B cell (primary cell): ENCODE measurements at places on chromosomes 1 and 21.

DNA sequence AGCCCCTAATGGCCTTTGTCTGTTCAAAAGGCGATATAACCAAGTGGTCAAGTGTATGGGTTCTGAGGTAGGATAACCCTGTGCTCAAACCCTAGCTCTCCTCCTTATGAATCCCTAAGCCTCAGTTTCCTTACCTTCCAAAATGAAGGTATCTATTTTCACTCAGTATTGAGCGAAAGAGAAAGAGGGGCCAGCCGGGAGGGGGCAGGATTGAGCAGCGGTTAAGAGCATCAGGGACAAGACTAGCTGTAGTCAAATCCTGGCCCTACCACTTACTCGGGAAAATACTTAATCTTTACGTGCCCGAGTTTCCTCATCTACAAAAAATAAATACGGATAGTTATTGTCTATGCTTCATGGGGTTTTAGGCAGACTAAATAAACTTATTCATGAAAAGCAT lies 25.7 kb downstream of the LY9 start:
- no peak for DNase-seq

DNA sequence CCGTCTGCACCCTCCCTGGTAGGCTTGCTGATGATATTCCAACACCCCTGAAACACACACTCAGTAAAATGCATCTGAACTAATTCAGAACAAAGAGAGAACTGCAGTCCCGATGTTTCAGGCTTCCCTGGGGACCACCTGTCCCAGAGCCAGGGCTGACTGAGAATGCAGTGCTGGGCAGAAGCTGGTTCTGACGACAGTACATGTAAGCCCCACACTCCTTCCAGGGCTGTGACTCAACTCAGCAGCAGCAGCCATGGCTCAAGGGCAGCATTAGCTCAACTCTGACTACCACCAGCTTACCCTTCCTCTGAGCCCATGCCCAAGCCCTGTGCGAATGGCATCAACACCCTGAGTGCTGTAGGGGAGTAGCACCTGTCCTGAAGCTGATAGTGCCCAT lies 56.4 kb upstream of the SIPA1L2 start:
- DNase-seq: no peak

DNA sequence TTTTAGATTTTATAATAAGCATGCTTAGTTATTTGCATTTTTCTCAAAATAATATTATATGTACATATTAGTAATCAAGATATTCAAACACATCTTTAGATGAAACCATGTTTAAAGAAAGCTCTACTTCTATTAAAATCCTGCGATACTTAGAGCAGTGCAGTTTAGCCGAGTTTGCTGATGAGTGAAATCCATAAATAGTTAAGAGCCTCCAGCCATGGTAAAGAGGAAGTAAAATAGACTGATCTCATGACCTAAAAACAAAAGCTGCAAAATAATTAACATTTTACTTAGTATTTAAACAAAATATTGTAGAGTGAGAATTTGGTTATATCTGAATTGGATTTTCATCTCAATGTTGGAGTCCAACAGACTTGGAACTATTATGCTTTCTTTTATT lies 147.4 kb upstream of the NRIP1 start:
- DNase-seq: peak; percentile 43

- DNase-seq: no peak
Observed at GRCh38 chr1:162006081-162006480, 17.6 kb downstream of the OLFML2B start.

DNA sequence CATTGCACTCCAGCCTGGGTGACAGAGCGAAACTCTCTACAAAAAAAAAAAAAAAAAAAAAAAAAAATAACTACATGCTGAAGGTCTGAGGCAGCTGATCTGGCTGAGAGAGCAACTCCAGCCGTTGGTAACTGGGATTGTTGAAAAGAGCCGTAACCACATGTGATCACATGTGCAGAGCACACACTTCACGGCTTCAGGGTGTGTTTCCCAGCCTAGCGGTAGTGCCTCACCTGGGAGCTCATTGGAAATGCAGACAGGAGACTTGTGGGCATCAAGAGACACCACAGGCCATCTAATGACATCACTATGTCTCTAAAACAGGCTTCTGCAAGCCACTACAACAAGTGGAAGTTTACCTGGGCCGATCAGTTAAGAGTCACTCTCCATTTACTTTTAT lies 11.8 kb upstream of the OTUD7B start:
- no peak for DNase-seq

- DNase-seq: peak; percentile 17
Observed at GRCh38 chr1:239951511-239952140, 140.1 kb upstream of the FMN2 start.

- no peak for DNase-seq
Observed at GRCh38 chr21:43995521-43996105, 16.5 kb upstream of the TRAPPC10 start.

GRCh38 chr1:85626818-85627217 lies 46.3 kb downstream of the CCN1 start:
- no peak for DNase-seq

DNA sequence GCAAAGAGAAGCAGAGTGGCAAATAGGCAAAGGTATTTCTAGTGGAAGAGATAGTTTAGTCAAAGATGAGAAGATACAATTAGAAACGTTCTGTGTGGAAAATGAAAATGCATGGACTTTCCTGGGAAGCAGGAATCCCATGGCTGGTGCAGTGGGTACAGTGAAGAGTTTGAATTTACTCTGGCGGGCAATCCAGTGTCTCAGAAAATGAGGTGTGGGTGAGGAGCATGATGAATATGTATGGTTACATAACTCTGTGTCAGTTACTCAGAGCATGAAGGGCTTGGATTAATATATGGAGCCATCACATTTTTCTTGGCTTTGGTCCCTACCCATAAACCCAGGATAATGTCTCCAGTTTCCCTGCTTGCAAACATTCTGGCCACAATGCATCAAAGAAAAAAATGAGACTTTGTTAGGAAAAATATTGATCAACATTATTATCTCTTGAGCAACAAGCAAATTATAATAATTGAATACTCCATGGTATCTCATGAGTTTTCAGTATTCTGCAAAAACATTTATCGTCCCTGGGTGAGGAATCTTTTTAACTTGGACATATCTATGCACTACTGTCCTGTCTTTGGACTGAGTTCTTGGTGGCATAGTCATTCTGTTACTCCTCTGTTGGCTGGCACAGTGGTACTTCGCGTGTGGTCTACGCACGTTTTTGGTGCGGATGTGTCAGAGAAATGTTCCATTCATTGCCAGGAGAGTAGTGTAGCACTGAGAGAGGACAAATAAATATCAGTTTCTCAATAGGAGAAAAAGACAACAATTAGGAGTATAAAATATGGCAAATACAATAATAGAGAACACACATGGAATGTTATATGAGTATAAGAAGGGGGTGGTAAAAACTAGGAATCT lies 173.7 kb upstream of the C1orf105 start:
- DNase-seq: no peak

- no peak for DNase-seq
Observed at GRCh38 chr1:46067652-46068051, 64.8 kb downstream of the PIK3R3 start.

DNA sequence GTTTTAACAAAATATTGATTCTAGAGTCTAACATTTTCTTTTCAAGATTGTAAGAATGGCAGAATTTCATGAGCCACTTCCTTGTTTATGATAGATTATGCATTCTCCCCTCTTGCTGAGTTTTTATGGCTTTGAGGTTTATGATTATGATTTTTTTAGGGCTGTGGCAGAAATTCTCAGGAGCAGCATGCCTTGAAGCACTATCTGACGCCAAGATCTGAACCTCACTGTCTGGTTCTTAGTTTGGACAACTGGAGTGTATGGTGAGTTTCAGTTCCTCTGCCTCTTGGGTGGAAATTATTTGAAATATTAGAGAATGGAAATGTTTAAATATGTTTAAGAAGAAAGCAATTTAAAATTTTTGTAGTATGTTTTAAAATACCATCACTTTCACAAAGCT lies 10.2 kb downstream of the USP16 start:
- no peak for DNase-seq

GRCh38 chr1:227944090-227944930 lies 3.4 kb downstream of the WNT9A start:
- no peak for DNase-seq

GRCh38 chr1:104531990-104532389 lies 782.3 kb downstream of the AMY1C start:
- no peak for DNase-seq

DNA sequence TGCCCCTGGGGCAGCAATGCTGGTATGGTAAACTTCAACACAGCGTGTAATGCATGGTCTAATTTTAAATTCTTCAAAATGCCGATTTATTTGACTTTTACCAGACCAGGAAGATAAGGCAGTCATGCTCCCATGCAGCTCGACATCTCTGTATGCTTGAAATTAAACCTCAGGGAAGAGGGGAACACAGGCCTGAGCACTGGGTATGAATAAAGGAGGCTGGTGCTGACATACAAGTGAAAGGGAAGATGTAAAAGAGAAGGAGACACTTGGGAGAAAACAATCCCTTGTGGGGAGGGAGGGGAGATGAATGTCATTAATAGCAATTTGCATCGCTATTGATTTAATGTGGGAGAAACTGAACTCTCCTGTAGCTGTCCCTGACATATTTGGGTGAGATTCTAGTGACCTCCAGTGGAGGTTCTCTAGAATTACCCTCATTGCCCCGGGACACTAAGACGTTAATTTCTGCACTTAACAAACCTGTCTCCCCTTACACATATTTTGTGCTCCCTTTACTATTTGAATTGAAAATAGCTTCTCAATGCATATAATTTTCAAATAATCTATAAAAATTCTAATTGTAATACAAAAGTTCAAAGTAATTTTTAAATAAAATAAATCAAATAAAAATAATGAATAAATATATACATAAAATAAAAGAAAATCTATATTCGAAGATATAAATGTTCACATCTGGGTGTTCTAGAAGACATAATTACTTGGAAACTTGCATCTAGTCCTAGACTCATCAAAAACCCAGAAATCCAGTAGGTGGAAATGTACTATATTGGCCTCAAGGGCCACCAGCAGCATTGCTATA lies 283.1 kb downstream of the LMX1A start:
- no peak for DNase-seq

- no peak for DNase-seq
Observed at GRCh38 chr1:227586733-227587132, 23.4 kb downstream of the ZNF678 start.

- DNase-seq: no peak
Observed at GRCh38 chr1:90505806-90506205, 211.3 kb downstream of the BARHL2 start.

- DNase-seq: no peak
Observed at GRCh38 chr1:4584449-4584848, 70.0 kb upstream of the AJAP1 start.

DNA sequence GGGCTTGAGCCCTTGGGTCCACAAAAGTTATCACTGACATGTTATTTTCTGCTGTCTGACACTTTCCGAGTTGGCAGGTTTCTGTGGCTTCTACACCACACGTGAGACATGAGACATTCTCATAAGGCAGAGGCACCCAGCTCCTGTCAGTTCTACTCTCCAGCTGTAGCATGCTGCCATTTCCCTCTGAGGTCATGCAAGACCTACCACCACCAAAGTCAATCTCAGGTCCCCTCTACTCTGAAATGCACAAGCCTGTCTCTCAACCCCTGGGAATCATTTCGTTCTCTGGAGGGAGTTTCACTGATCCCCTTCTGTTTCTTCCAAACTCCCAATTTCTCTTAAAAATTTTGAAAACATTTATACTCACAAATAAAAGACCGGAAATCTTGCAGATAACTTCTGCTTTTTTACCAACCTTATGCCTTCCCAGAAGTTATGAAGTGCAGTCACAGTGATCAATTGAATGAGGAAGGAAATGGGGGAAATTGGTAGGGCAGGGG lies 39.5 kb upstream of the CR2 start:
- DNase-seq: peak; percentile 84

DNA sequence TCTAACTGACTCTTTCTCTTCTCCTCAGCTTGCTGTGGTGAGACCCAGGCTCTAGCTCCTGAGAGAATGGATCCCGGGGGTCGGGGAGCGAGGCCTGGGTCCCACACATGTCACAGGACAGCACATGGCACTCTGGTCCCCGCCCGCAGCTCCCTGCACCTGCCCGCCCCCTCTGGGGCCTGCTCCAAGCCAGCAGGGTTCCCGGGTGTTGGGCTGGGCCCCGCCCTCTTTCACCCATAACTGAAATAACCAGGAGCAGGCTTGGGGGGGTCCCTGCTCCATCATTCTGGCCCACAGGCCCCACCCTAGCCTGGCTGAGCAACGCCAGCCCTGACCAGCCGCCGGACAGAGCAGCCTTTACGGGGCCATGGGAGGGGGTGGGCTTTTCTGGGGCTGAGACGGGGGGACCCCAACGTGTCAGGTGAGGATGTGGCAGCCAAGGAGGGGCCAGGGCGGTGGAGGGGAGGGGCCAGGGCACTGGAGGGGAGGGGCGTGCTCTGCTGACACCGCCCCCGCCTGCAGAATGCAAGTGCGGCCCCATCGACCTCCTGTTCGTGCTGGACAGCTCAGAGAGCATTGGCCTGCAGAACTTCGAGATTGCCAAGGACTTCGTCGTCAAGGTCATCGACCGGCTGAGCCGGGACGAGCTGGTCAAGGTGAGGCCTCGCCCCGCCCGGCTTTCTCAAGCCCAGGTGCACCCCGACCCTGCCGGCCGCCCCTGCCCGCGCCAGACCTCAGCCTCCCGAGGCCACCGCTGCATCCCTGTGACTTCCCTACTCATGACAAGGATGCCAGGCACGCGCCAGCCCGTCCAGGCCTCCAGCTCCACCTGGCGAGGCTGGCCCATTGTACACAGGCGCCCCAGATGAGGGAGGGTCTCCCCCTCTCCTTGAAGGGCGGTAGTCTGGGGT lies 19.4 kb downstream of the COL6A1 start:
- no peak for DNase-seq

DNA sequence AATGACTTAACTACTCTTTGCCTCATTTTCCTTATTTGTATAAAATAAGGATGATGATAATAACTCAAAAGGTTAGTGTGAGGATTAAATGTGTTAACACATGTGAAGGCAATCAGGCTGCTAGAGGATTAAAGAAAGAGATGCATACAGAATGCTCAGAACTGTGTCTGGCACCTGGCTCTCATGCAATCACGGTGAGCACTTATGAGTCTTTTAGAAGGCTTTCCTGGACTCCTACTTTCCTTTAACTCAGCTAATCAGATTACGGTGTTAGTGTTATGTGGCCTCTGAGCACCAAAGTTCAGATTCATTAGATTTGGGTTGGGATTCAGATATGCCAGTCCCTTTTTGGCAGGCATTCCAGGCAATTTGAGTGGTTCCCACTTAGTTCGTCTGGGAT lies 311.6 kb upstream of the USP24 start:
- DNase-seq: no peak

- DNase-seq: peak; percentile 69
Observed at GRCh38 chr21:41121785-41122415, 46.1 kb upstream of the BACE2 start.

DNA sequence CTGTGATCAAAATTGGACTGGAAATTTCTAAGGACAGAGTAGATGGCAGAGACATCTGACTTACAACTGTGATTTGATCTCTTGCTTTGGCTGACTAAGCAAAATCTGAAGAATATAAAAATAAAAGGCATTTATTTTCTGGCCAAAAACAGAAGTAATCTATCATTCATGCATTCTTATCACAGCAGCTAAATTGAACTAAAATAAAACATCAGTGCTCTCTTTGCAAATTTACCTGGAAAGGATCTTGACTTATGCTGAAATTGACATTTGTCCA lies 81.4 kb upstream of the ZNF678 start:
- DNase-seq: no peak

- DNase-seq: no peak
Observed at GRCh38 chr21:14917762-14918161, 147.0 kb downstream of the NRIP1 start.
